Testis (tissue), 5 donors: ENCODE measurements at places on chromosomes 3 and 15. TPM values are rescaled to one million over a fixed set of nuclear protein-coding genes. Genes with fewer than 3 reads are reported as not detected.

SCN5A gene
- total RNA-seq: 0.63 TPM

VIPR1 gene
- total RNA-seq: 4.6 TPM

DNA sequence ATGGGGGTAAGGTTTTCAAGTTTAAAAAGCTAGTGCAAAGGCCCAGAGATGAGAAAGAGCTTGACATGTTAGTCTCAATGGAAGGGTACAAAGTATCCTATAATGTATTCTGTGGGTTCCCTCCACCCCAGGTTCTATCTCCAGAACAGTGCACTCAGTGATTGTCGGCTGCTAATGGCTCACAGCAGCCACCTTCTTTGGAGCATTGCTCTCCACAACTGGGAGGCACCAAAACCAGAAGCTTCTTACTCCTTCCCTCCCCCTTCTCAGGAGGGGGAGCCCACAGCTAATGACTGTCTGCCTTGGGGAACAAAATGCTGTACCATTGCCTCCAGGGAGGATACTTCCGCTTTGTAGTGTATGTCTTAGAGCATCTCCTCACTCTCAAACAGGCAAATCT lies 439.4 kb upstream of the RBMS3 start:
- no peaks in the 10 kb centered on the region for H3K27me3 ChIP-seq
- DNase-seq: no peak
- no peaks in the 10 kb centered on the region for H3K4me1 ChIP-seq
- no peaks in the 10 kb centered on the region for H3K36me3 ChIP-seq
- no peak overlapping the region for H3K4me3 ChIP-seq

GRCh38 chr3:4889896-4890295 lies 89.3 kb upstream of the BHLHE40 start:
- no peaks in the 10 kb centered on the region for H3K27me3 ChIP-seq
- no peak overlapping the region for H3K27ac ChIP-seq
- H3K4me3 ChIP-seq: no peak overlapping the region
- no peak for DNase-seq
- H3K36me3 ChIP-seq: no peaks in the 10 kb centered on the region
- H3K4me1 ChIP-seq: peaks cover 6% of the 10 kb centered on the region

DNA sequence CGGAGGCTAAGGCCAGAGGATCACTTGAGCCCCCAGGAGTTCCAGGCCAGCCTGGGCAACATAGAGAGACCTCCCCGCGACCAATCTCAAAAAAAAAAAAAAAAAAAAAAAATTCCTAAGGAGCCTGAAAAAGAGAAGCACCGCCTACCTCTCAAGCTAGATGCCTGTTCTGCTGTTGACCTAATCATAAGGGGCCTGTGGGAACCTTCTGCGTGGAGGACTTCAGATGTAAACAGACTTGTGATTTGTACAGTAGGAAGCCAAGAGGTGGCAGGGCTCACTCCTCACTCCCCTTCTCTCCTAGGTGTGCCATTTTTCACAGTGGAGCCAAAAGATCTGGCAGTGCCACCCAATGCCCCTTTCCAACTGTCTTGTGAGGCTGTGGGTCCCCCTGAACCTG lies 3.2 kb downstream of the TYRO3 start:
- no peaks in the 10 kb centered on the region for H3K27me3 ChIP-seq
- no peak for DNase-seq
- peak overlapping the region; percentile 89 for H3K27ac ChIP-seq
- H3K4me1 ChIP-seq: peaks cover 86% of the 10 kb centered on the region
- no peaks in the 10 kb centered on the region for H3K36me3 ChIP-seq
- no peak overlapping the region for H3K4me3 ChIP-seq

- DNase-seq: no peak
- H3K27me3 ChIP-seq: no peaks in the 10 kb centered on the region
- H3K36me3 ChIP-seq: no peaks in the 10 kb centered on the region
Measured at GRCh38 chr3:165459924-165460835, 264.0 kb upstream of the SLITRK3 start.

KCNMB2 gene
- total RNA-seq: not detected

CCR9 gene
- not detected for total RNA-seq

GRCh38 chr3:8997151-8997550 lies 33.9 kb upstream of the RAD18 start:
- no peaks in the 10 kb centered on the region for H3K4me1 ChIP-seq
- H3K27me3 ChIP-seq: no peaks in the 10 kb centered on the region
- no peak for DNase-seq
- H3K4me3 ChIP-seq: no peak overlapping the region
- H3K27ac ChIP-seq: no peak overlapping the region
- no peaks in the 10 kb centered on the region for H3K36me3 ChIP-seq

DNA sequence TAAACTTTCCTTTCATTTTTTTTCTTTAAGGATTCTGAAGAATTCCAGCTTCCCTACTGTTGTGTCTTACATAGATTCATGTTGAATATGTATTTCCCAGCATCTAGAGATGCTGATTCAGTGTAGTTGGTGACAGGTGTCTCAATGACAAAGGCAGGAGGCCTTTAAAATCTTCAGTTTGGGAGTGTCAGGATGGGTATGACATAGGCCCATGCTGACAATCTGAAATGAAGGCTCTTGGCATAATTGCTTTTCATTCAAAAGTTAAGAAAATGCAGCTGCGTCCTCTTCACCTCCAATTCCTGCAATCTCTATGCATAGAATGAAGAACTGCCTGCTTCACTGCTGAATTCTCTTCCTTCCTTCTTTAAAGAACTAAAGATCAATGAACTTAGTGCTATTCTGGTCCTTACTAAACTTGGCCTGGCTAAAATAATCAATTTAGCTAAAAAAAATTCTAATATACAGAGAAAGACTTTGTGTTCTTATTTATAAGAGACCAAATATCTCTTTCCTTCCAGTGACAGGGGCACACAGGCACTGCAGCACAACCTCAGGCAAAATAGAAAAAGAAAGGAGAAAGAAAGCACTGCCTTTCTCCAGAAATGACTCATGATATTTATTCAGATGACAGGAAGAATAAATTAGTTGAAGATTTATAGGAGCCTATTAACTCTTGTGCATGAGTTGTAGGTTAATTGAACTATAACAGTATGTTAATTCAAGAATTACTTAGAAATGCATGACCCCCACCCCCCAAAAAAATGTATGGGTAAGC lies 152.6 kb upstream of the GBE1 start:
- no peaks in the 10 kb centered on the region for H3K27me3 ChIP-seq
- no peaks in the 10 kb centered on the region for H3K4me1 ChIP-seq
- no peak overlapping the region for H3K27ac ChIP-seq
- DNase-seq: no peak

LCTL gene
- total RNA-seq: not detected

- H3K4me1 ChIP-seq: no peaks in the 10 kb centered on the region
- H3K27ac ChIP-seq: no peak overlapping the region
- no peak overlapping the region for H3K4me3 ChIP-seq
- no peak for DNase-seq
- H3K36me3 ChIP-seq: no peaks in the 10 kb centered on the region
Measured at GRCh38 chr3:59017617-59017984, 32.2 kb downstream of the CFAP20DC start.

DNA sequence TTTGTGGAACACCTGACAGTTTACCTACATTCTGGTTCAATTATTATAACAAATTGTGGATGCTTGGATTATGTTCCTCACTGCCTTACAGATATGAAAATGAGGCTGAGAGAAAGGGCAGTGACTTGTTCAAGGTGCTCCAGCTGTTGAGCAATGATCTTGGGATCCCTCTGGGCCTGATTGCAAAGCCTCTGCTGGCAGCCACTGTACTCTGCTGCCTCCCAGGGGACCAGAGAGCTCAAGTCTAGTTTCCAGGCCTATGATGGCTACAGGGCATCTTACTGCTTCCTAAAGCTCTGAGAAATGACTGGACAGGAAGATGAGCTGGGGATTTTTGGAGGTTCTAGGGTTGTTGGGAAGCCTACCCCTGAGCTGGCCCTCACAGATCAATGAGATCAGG lies 2.3 kb upstream of the SHC4 start:
- H3K27ac ChIP-seq: no peak overlapping the region
- no peaks in the 10 kb centered on the region for H3K27me3 ChIP-seq
- peak; percentile 74 for DNase-seq

DNAH12 gene
- 19.6 TPM for total RNA-seq

CRABP1 gene
- total RNA-seq: 0.74 TPM

DNA sequence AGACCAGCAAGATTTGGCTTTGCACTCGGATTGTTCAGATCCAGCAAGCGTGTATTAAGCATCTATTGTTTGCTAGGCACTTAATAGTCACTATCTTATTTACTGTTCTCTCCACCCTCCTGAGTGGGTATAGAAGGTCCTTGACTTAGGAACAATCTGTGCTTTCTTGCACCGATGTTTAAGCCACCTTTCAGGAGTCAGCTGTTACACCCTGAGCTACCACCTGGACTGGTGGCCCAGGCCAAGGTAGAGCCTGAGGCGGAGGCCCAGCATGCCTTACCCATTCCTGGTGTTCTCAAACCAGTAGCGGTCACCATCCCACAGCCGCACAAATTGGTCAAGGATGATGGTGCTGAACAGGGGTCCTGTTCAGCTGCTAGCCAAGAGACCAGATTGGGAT lies 10.0 kb downstream of the DUOX1 start:
- H3K27ac ChIP-seq: no peak overlapping the region
- H3K36me3 ChIP-seq: no peaks in the 10 kb centered on the region
- H3K27me3 ChIP-seq: no peaks in the 10 kb centered on the region
- no peak overlapping the region for H3K4me3 ChIP-seq
- no peak for DNase-seq

DNA sequence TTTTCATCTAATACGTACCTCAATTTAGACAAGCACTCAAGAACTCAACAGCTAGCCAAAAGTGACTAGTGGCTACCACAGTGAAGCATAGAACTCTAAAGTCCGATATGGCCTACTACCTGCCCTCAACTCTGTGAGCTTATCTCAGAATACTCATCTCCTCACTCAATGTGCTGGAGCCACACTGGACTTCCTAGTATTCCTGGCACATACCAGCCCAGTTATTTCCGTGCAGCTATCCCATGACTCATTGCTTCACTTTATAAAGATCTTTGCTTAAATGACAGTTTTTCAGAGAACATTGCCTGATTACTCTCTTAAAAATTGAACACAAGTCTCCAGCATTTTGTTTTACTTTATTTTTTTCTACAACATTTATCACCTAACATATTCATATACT lies 524.7 kb downstream of the PYDC2 start:
- H3K27me3 ChIP-seq: no peaks in the 10 kb centered on the region
- no peak overlapping the region for H3K4me3 ChIP-seq
- DNase-seq: no peak
- no peaks in the 10 kb centered on the region for H3K36me3 ChIP-seq

ISLR2 gene
- total RNA-seq: 12.8 TPM

GRCh38 chr3:171313702-171314101 lies 146.5 kb downstream of the TNIK start:
- H3K36me3 ChIP-seq: no peaks in the 10 kb centered on the region
- H3K27me3 ChIP-seq: no peaks in the 10 kb centered on the region
- no peak overlapping the region for H3K27ac ChIP-seq
- DNase-seq: no peak

EXD1 gene
- total RNA-seq: 42.9 TPM

- no peaks in the 10 kb centered on the region for H3K36me3 ChIP-seq
- DNase-seq: no peak
- no peak overlapping the region for H3K4me3 ChIP-seq
- no peak overlapping the region for H3K27ac ChIP-seq
Measured at GRCh38 chr3:197399486-197399885, 101.1 kb upstream of the DLG1 start.

DNA sequence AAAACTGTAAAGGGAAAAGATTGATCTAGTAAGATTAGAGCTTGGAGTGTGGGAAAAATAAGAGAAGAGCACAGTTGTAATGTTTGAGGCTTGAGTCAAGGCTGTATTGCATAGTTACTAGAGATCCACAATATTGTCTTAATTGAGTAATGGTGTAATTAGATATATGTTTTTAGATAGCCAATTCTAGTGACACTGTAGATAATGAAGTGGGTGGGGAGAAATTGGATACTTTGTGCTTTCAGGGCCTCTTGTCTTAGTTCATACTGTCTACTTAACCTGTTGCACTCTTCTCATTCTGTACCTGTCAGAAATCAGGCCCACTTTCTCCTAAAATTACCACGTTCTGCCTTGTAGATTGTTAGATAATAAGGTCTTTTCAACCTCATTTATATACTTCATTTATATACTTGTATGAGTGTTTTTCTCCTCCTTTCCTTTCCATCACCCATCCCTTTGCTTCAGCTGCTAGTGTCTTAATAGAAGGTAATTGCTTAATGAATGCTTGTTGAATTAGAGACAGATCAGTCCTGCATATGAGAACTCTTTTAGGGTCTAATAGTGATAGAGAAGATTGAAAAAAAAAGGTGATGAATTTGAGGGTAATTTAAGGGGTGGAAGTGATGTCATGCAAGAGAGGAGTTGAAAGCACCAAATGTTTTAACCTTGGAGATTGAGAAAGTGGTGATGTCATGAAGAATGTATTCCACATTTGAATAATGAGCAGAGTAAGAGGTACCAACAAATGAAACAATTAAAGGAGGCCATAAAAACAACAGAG lies 32.0 kb downstream of the PIK3CA start:
- no peak for DNase-seq
- H3K36me3 ChIP-seq: no peaks in the 10 kb centered on the region
- H3K27me3 ChIP-seq: no peaks in the 10 kb centered on the region
- H3K4me1 ChIP-seq: peaks cover 37% of the 10 kb centered on the region
- H3K4me3 ChIP-seq: no peak overlapping the region

DNA sequence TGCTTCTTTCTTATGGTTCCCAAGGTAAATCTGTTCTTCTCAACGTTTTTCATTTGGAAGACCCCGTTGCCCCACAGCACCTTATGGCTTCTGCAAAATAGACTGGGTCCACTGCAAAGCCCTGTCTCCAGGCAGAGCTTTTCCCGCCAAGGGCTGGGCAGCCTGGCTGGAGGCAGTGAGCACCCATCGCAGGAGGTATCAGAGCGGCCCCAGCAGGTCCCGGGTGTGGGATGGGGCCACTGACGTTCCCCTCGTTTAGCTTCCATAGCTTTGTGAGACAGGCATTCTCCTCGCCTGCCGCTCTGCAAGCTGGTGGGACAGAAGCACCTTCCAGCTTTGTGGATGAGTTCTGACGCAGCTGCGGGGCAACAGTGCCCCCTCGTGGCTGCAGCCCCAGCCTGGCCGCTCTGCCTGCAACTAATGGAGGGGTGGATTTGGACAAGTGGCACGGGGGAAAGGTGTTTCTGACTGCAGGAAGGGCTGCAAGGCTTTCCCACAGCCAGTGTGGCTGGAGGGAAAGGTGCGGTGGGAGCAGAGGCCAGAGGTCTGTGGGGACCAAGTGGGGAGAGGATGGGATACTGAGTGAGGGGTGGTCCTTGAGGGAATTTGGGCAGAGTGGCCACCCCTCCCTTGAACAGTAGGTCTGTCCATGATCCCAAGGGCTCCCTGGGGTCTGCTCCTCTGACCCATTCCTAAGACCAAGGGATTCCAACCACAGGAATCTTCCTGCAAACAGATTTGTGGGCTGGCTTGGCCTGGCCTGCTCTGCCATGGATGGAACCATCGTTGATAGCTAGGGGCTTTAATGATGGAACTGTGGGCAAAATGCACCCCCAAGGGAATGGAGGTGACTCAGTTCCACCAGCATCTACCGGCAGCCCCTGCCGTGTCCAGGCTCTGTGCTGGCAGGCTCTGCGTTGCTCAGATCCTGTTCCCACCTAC lies 99.4 kb downstream of the FBLN2 start:
- no peak overlapping the region for H3K27ac ChIP-seq
- DNase-seq: peak; percentile 93
- H3K4me1 ChIP-seq: peaks cover 21% of the 10 kb centered on the region
